Astrocyte (in vitro differentiated cells and primary cell): ENCODE measurements at places on chromosomes 6 and 20. TPM values are rescaled to one million over a fixed set of nuclear protein-coding genes. Genes with fewer than 3 reads are reported as not detected.

The CCM2L gene
- 0.11 TPM in 1 of 2 replicates, not detected in the other for total RNA-seq

The HLA-F gene
- 6.0 and 7.4 TPM in 2 replicates for total RNA-seq

The POPDC3 gene
- total RNA-seq = 8.6 and 9.1 TPM in 2 replicates

The COL19A1 gene
- total RNA-seq = 0.10 and 0.18 TPM in 2 replicates

The CUTA gene
- total RNA-seq = 232 and 256 TPM in 2 replicates

The LTA gene
- not detected in 2 replicates for total RNA-seq

The DLL1 gene
- 1.6 and 2.0 TPM in 2 replicates for total RNA-seq
